ENCODE measurements at places on chromosomes 4 and X. TPM values are rescaled to one million over a fixed set of nuclear protein-coding genes. Genes with fewer than 3 reads are reported as not detected.

DNA sequence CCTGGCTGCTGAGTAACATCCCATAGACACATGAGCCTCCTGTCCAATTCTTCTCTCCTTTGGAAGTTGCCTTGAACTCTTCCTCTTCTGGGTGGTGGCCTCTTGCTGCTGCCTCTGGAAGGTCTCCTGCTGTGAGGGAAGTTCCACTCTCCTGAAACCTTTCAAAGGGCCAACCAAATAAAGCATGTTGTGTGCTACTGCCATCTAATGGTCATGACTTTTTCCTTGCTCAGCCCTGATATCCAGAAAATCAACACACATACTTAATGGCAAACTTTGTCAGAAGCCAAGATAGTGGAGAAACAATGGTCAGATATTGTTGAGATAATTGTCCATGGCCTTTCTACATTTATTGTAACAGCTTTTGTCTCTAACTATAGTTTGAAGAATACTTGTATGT, 19.1 kb upstream of the ZXDA start:
- no peak for DNase-seq

GRCh38 chrX:133391111-133391510, 24.2 kb downstream of the GPC4 start:
- no peak for DNase-seq

Gene LAP3
- 59.6 TPM for total RNA-seq

- DNase-seq: no peak
Observed at GRCh38 chrX:19624739-19625138, 109.4 kb upstream of the MAP3K15 start.

DNA sequence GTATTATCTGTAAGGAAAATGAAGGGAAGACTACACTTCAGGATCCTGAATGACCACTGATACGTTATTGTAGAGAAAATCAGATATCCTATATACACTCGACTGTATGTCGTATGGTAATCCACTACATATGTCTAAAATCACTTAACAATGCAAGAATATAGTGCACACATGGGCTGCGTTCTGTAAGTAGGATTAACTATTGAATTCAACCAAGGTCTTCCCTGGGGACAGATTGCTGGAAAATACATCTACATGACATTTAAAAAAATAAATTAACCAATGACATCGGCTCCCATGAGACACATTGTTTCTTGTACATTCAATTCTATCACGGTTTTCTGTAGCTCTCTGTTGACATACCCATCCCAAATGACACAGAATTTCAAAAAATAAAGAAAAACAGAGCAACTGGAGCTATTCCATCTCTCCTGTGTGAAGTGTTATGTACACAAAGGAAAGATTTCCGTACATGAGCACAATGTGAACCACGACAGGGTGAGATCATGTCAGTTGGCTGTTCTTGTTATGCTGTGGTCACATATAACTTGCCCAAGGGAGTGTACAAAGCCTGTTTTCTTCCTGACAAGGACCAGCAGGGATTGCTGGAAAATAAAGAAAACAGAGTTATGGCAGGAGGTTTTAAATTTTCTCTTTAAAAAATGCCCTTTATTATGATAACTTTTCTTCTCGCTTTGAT, 6.1 kb downstream of the ENOX2 start:
- no peak for DNase-seq

GRCh38 chrX:129784371-129784770, 4.6 kb downstream of the SASH3 start:
- no peak for DNase-seq

Gene UVSSA
- total RNA-seq: 48.1 TPM

- DNase-seq: no peak
Observed at GRCh38 chr4:52202251-52202779, 151.2 kb downstream of the SPATA18 start.
